NCI-H2107 (cell line): ENCODE measurements at places on chromosomes 3 and 15.

GRCh38 chr3:23106666-23107065 is 96.5 kb upstream of the UBE2E2 start:
- DNase-seq, result no peak

- no peak for DNase-seq
Observed at GRCh38 chr3:32488474-32489008, 14.1 kb downstream of the CMTM6 start.

- DNase-seq, result no peak
Observed at GRCh38 chr3:31918179-31919150, 62.6 kb downstream of the OSBPL10 start.

- no peak for DNase-seq
Observed at GRCh38 chr3:38985581-38985980, 66.2 kb downstream of the SCN11A start.

- DNase-seq, result no peak
Observed at GRCh38 chr15:39873978-39874377, 46.1 kb downstream of the GPR176 start.

DNA sequence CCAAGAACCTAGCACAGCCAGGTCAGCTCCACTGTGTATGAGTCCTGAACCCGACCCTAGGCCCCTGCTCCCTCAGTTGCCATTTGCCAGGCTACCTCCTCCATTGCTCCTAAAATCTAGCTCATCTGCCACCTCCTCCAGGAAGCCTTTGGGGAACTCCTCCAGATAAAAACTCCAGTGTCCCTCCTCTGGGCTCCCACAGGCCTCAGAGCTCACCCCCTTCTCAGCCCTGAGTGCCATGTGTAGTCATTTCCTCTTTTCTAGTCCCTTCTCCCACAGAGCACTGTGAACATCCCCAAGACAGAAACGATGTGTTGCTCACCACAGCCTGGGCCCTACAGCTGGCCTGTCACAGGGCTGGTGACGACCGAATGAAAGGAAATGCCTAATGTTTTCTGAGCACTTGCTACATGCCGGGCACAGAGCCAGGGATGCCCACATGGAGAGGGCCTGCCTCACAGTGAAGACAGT is 61.0 kb downstream of the IQSEC1 start:
- no peak for DNase-seq

GRCh38 chr3:113261063-113261625 is 49.8 kb downstream of the BOC start:
- DNase-seq, result no peak
